CD4-positive, alpha-beta T cell treated with Interleukin-15 for 4 hours (primary cell): ENCODE measurements at places on chromosomes 7 and 10.

GRCh38 chr10:58625070-58625469 is 112.4 kb downstream of the BICC1 start:
- DNase-seq: no peak

- no peak for DNase-seq
These were observed 144.3 kb downstream of the KCNMA1 start for GRCh38 chr10:77493239-77493806.

GRCh38 chr7:79332091-79332490 is 121.4 kb downstream of the MAGI2 start:
- no peak for DNase-seq

GRCh38 chr7:115754226-115754625 is 276.3 kb downstream of the TFEC start:
- DNase-seq: no peak

GRCh38 chr10:48498940-48499510 is 105.8 kb downstream of the ARHGAP22 start:
- no peak for DNase-seq

DNA sequence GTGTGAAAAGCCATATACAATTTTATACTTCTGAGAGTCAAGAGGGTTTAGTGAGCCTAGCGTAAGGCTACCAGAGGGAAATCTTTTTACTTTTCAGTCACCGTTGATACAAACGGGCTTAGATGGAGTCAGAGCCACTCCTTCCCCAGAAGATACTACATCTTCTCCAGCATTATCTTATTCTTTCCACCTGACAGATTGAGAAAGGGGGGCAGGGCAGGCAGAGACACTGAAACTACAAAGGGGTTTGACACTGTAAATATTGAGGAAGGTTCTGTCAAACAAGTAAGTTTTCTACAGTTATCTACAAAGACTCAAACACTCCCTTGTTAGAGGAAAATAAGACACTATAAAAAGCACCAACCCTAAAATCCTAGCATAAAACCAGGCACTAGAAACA is 100.0 kb downstream of the RELN start:
- DNase-seq: no peak

- peak; percentile 69 for DNase-seq
These were observed 182.8 kb downstream of the ARHGAP12 start for GRCh38 chr10:31745612-31746376.

GRCh38 chr7:43112459-43112940 is at the start of gene HECW1:
TSS of gene HECW1 (plus strand) at chr7:43112647. CDS start at chr7:43243906, 131,259 bp downstream.
- no peak for DNase-seq

DNA sequence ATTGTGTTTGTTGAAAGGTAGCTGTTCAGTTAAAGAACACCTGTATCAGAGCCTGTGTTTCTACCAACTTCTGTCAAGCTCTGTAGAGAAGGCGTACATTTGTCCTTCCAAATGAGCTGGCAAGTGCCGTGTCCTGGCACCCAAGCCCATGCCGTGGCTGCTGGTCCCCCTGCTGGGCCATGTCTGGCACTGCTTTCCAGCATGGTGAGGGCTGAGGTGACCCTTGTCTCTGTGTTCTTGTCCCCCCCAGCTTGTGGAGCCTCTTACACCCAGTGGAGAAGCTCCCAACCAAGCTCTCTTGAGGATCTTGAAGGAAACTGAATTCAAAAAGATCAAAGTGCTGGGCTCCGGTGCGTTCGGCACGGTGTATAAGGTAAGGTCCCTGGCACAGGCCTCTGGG is 154.9 kb downstream of the EGFR start:
- DNase-seq: no peak

- no peak for DNase-seq
These were observed 80.1 kb downstream of the GRID1 start for GRCh38 chr10:86286236-86287109.

- DNase-seq: no peak
These were observed 53.6 kb upstream of the DNAAF5 start for GRCh38 chr7:672891-673290.

DNA sequence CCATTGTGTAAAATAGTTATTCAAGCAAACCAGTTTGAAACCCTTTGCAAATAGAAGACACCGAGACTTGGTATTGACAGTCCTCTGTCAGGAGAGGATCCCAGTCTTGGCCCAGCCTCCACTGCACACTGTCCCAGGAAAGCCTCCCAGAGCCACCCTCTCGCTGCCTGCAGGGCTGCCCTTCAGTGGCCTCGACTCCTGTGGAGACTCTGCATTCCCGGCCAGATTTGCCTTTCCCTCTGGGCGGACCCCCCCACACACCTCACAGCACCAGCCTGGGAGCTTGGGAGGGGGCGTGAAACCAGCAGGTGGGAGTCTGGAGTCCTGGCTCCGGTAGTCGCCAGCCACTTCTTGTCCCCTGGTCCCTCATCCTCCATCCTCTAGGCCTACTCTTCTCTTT is 48.7 kb downstream of the GRK5 start:
- DNase-seq: no peak

DNA sequence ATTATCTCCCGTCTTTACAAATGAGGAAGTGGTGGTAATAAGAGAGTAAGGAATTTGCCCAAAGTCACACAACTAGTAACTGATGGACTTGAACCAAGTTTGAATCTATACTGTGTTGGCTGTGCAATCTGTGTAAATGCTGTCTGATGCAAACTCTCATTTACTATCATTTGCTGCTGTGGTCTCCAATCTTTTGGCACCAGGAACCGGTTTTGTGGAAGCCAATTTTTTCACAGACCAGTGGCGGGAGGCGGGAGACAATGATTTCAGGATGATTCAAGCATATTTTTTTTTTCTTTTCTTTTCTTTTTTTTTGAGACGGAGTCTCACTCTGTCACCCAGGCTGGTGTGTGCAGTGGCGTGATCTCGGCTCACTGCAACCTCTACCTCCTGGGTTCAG is 450.0 kb upstream of the FZD8 start:
- no peak for DNase-seq

DNA sequence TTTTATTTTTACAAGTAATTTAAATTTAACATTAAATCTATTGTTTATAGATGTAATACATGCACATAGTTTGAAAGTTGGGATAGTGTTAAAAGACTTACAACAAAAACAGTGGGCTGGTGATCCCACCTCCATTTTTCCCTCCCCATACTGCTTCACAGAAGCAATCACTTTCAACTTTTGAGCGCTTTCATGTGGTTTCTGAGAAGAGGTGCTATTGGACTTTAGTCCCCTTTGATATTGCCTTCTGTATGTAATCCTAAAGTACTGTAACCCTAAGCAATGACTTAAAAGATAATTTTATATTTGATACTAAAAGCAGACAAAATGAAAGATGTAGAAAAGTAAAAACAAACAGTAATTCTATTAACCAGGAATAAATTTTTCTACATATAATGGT is 88.1 kb upstream of the FAM171A1 start:
- DNase-seq: no peak

GRCh38 chr7:112205343-112206237 is 609 bp downstream of the DOCK4 start:
- DNase-seq: peak; percentile 14

GRCh38 chr7:2880874-2881533 is 36.9 kb upstream of the GNA12 start:
- no peak for DNase-seq
